ENCODE measurements at places on chromosomes 3 and 15.

DNA sequence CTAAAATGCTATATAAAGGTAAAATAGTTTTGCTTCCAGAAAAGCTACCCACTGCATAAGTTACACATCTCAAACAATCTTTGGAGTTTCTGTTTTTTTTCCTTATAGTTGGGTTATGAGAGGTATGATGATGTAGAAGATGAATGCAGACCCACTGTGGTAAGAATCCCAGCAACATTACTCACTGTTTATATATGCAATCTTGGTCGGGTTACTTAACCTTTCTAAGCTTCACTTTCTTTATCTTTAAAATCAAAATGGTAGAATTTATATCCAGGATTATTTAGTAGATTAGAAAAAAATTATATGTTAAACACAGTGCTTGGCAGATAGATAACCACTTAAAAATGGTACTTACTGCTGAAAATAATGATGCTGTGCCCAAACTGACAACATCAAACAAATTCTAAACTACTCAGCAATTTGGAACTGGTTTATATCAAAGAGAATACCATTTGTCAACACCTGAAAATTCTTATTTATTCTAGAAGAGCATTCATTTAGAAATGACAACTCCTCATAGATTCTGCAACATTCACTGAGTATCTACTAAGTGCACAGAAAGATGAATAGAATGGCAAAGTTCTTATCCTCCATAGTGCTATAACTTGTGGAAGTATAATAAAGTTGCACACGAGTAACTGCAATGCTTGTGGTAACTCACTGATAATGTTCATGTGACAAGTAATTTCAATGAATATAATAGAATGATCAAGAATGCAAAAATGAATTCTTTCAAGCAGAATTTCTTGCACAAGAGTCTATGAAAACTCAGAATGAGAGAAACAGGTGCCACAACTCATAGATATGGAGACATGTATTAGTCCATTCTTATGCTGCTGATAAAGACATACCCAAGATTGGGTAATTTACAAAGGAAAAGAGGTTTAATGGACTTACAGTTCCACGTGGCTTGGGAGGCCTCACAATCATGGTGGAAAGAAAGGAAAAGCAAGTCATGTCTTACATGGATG is 129.0 kb upstream of the SLC7A14 start:
- DNase-seq, result no peak

- no peak for DNase-seq
These were observed 41.7 kb upstream of the PCSK6 start for GRCh38 chr15:101531170-101531569.

DNA sequence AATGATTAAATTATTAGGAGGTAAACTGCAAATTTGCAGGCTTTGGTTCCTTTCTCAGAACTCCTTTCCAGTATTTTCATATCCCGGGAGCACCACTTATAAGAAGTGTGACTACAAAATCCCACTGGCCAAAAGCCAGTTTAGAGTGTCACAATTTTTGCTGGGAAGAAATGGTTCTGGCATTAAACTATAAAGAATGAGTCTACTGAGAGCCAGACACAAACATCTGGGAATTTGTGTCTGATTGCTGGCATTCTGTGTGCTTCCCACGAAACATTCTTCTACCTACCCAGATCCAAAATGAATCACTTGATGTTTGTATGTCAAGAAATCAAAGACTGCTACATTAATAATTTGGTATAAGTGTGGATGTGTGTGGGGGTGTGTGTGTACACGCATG is 82.8 kb downstream of the DUT start:
- DNase-seq, result no peak

GRCh38 chr3:152121270-152121636 is 147.5 kb upstream of the MBNL1 start:
- no peak for DNase-seq

GRCh38 chr3:81216192-81216591 is 545.3 kb downstream of the GBE1 start:
- DNase-seq, result no peak

DNA sequence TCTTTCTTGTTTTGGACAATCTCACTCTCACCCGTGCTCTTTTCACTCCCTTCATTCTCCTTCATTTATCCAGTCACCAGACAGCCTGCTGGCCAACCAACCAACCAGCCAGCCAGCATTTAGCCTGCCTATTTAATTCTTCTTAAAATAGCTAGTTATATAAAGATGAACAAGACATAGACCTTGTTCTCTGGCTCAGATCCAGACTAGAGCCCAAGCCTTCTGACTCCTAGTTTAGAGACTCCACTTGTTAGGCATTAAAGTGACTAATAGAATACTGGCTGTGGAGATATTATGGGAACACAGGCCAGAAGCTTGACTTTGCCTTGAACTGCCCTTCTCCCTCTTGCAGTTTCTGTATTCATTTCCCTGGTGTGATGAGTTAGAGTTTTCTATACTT is 215.3 kb upstream of the THRB start:
- no peak for DNase-seq

Data from activated naive CD4-positive, alpha-beta T cell treated with Interleukin-2 at 50 U/mL for 16 hours (primary cell).